ENCODE measurements at places on chromosomes 1 and 21.

- DNase-seq, result no peak
These were observed 14.4 kb downstream of the CLDN14 start for GRCh38 chr21:36465478-36465877.

GRCh38 chr1:230768903-230769570 is 21.8 kb downstream of the CAPN9 start:
- no peak for DNase-seq

GRCh38 chr1:17742583-17742982 is 12.6 kb upstream of the ACTL8 start:
- no peak for DNase-seq

GRCh38 chr1:153679337-153680119 is 1.0 kb downstream of the NPR1 start:
- no peak for DNase-seq

DNA sequence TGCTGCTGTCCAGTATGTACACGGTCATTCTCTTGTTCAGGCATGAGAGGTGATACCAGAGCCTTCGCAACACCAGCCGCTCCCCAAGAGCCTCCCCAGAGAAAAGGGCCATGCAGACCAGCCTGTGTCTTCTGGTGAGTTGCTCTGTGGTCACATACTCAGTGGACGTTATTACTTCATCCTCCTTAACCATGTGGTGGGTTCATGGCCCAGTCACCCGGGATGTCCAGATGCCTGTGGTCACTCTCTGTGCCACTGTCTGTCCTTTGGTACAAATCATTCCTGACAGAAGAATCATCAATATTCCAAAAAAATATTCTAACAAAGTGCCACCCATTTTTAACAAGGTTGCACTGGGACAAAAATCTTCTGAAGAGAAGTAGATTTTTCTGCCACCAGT is 8.8 kb upstream of the ZNF124 start:
- no peak for DNase-seq

DNA sequence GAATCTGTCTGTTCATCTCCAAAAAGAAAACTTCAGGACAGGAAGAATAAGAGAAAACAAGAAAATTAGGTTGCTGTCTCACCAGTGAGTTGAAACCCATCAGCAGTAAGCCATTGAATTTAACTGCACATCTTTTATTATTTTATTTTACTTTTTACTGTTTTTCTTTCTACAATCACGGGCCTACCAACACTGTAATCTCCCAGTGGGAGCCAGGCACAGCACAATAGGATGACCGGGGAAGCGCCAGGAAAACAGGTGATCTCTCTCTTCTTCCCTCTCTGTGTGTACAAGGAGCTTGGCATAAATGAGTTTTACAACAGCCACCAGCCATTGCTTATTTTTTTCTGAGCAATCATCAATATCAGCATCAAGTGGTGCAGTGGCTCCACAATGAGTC is 113.1 kb upstream of the ESRRG start:
- no peak for DNase-seq

- no peak for DNase-seq
These were observed at the start of gene AGO4 for GRCh38 chr1:35807614-35808449. Gene AGO4, plus strand, starts transcription at chr1:35808016. Its CDS starts 401 bp downstream, at chr1:35808417.

DNA sequence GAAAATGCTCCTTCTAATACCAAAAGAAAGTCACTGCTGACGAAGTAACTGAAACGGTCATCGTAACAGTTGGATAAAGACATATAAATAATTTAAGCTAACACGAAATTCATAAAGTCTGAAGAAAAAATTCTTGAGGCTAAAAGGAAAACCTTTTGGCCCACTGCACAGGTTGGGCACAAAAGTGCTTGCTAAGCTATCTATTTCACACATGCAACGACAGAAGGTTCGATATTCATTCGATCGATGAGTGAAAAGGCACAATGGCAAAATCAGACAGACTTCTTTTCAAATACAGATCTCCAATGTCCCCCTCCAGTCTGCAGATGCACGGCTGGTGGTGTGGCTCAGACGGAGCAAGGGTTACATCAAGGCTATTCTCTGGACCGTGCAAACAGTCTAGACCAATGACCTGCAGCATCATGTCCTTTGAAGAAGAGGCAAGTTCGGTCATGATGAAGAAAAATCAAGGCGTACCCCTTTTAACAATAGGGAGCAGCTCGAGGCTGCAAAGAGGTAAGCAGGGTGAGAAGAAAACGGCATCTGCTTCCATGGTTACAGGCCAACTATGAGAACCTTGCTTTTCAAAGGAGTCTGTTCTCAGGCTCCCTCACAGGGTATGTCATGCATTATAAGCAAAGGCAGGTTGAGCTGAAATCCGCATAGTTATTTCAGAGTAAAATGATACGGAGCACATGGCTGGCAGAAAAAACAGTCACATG is 579.6 kb downstream of the USP25 start:
- no peak for DNase-seq

DNA sequence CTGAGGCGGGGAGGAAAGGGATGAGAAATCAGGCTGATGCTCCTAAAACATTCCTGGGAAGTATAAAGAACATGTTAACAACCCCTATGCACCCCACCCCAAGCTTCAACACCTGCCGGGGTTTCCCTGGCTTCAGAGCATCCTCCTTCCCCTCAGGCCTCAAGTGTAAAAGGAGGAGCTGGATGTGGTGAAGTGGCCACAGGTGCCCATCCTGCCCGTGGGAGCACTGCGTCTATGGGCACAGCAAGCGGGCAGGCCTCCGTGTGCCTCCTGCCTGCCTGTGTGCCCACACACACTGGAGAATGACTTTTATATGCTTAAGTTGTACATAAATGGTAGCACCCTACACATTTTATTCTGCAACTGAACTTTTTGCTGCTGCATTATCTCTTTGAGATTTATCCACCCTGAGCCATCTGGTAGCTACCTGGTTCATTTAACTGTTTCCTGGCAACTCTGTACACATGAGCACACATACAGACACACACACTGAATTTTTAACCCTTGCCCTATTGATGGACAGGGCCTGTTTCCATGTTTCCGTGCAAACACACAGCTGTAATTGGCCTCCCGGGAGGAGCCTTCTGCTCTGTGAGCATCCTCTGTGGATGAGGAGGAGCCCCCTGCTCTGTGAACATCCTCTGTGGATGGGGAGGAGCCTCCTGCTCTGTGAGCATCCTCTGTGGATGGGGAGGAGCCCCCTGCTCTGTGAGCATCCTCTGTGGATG is 13.4 kb upstream of the FTCD start:
- DNase-seq, result no peak

DNA sequence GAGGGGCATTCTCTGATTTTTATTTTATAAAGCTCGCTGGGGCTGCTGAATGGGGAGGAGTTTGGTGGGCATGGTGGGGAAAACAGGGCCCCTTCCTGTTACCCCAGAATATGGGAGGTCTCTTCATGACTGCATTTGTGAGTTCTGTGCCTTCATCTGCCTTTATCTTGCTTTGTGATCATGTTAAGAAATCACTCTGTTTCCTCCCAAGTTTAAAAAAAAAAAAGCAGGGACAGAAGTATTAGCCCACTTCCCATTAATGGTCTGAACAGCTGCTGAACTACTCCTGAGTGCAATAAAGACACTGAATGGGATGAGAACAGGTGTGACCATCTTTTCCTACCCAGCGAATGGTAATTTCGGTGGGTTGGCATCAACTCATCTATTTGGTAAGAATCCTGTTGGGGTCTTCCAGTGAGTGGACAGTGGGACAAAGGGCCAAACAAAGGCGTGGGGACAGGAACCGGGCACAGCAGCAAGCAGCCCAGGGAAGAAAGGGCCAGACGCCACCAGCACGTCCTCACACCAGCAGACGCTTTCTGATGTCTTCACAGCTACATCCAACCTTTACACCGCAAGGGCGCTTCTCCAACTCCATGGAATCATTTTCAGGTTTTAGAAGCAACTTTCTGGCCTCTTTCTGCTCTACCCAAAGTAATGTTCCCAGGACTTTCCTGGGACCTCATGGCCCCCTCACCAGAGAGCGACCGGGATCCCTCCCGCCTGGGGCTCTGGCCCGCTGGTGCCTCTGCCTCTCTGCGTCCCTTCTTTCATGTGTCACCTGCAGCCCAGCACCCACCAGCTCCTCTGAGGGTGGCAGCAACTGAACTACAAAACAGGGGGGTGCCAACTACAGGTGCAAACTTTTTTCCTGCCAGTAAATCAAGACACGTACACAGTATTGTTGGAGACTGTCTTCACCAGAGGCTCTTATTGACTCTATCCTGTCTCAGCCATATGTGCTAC is 160.2 kb downstream of the ADSS2 start:
- no peak for DNase-seq

GRCh38 chr1:180158149-180159147 is 3.8 kb downstream of the QSOX1 start:
- DNase-seq, result no peak

DNA sequence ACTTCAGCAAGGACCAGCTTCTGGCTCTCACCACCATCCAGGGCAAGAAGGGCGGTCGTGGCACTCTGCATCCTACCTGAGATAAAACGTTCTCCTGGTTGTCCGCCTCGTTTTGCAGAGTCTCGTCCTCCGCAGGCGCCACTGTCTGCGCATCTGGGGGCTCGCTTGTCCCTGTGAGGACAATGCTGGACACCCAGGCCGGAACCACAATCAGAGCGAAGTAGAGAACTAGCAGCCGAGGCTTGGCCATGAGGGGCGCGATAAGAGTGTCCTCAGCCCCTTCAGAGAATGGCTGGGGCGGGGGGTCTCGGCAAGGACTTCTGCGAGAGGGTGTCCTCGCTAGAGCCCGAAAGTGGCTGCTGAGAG is 505 bp downstream of the OLFML2B start:
- no peak for DNase-seq

- DNase-seq, result no peak
These were observed 3.2 kb downstream of the IL23R start for GRCh38 chr1:67169496-67169895.

- no peak for DNase-seq
These were observed 24.8 kb upstream of the ITPKB start for GRCh38 chr1:226763905-226764264.

Data from NCI-H1048 (cell line).